ENCODE measurements at places on chromosomes 7 and 10.

GRCh38 chr10:11017570-11018431 lies at the start of gene CELF2:
CELF2 (plus strand) TSS chr10:11017872; CDS start chr10:11018090, 218 bp downstream.
- DNase-seq: peak; percentile 69

DNA sequence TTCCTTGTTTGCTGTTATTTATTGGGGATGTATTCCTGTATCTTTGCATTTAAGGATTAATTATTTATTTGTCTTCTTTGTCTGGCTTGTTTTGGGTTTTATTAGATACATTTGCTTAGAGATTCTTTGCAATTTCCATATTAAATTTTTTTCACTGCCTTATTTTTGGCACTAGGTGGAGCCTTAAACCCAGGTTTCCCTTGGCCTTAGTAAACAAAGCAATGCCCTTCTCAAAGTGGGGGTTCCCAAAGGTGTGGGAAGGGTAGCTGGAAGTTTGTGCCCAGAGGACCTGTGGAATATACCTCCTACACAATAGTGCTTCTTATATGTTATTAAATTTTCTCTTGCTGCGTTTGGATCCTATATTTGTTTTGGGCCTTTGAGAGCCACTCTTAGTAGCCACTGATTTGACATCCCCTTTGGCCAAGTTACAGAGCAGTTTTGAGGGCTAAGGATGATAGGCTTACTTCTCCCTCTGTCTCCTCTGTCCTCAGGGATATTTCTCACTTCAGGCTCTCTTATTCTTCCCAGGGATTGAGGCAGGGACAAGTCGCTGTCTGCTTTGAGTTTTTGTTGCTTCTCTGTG lies 162.3 kb downstream of the ITGB1 start:
- DNase-seq: no peak

DNA sequence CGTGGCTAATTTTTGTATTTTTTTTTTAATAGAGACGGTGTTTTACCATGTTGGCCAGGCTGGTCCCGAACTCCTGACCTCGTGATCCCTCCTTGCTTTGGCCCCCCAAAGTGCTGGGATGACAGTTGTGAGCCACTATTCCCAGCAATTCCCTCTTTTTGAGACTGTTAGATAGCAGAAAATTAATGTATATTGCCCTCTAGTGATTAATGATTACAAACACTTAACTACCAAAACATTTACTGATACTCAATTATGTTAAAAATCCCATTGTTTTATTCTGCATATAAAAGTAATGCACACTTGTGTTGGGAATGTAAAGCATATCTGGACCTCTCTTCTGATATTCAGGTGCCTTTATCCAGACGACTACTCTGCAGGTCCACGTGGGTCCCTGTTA lies 41.2 kb upstream of the COBL start:
- no peak for DNase-seq

- no peak for DNase-seq
Measured at GRCh38 chr7:38306914-38307313, 33.5 kb upstream of the TARP start.

GRCh38 chr7:43577485-43577951 lies 5.4 kb upstream of the STK17A start:
- no peak for DNase-seq

DNA sequence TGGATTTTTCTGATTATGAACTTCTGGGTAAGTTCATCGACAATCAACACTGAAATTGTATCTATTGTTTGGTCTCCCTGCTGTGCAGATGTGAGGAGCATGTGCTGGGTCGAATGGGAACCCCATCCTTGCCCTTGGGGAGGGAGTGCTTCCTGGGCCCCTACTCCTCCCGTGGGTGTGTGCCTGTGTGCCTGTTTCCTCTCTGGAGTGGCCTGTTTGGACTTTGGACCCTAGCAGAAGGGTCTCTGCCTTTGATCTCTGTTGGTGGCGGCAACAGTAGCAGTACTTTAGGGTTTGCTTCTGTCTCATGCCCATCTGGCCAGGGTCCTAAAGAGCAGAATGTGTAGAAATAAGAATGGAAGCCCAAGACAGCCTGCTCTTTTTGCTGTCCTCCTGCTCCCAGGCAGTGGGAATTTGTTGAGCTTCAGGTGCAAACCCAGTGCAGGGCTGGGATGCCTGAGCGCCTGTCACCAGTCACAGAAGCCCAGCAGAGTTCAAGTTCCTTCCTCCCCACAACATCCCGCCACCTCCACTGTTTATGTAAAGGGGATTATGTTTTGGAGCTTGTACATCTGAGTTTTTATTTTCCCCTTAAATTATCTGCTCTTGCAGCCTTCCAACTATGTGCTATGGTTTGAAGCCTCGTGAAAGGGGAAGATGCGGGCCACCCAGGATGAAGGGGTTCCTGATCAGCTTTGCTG lies 1.5 kb upstream of the TACR2 start:
- DNase-seq: no peak

DNA sequence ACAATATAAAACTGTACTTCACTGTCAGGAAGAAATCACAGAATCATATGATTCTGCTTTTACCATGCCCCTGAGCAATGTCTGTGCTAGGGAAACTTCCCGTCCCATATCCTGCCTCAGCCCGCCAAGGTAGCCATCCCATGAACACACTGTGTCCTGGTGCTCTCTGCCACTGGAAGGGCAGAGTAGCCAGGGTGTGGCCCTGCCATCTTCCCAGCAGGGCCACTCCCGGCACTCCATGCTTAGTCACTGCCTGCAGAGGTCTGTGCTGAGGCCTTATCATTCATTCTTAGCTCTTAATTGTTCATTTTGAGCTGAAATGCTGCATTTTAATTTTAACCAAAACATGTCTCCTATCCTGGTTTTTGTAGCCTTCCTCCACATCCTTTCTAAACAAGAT lies 31.8 kb downstream of the AP3M1 start:
- DNase-seq: no peak

DNA sequence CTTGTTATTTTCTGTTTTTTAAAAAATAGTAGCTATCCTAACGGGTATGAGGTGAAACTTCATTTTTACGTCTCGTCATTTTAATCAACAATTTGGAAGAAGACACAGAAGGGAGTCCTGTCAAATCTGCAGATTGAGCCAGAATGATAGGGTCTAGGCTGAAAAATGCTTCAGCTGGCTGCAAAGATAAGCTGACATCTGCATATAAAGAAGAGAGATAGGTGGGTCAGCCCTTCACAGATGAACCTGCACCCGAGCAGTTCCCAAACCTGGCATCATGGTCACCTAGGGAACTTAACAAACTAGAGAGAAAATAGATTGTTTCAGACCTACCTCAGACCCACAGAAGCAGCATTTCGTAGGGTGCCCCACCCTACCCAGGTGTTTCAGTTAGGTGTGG lies 35.2 kb upstream of the BMPR1A start:
- DNase-seq: no peak

DNA sequence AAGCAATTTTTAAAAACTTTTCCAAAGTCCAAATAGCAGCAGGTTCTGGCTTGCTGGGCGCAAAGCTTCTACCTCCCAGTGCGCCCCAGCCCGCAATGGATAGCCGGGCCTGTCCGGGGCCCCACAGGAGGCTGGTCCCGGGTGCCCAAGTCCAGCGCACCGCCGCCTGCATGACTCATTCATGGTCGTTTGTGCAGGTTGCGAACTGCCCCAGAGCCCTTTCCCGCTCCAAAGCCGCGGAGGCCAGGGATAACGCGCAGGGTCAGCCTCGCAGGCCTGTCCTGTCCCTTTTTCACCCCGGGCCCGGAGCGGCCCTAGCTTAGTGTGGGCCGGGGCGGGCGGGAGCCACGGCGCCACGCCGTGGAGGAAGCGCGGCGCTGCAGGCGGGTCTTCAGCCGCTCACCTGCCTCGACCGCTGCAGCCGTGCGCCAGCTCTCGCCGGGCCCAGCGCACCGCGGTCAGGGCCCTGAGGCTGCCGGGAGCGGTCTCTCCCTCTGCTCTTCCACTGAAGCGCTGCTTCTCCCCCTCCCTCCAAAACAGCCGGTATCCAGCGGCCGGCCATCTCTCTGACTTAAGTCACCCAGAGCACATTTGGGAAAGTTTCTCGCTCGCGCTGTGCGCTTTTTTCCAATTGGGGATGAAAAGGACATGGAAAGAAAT lies 1.7 kb upstream of the EGR2 start:
- peak; percentile 87 for DNase-seq

DNA sequence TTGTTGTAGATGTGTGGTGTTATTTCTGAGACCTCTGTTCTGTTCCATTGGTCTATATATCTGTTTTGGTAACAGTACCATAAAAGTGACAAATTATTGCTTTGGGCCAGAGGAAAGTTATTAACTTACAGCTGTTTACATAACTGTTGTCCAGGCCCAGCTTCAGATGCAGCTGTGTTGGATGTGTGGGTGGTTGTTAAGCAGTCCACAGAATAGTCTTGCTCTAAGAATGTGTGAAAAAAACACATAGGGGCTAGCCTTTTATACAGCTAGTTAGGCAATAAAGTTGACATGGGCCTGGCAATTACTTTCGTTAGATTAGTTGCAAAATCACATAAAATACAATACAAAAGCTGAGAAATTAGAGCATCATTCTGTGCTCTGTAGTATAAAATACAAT lies 31.9 kb downstream of the DLD start:
- no peak for DNase-seq

DNA sequence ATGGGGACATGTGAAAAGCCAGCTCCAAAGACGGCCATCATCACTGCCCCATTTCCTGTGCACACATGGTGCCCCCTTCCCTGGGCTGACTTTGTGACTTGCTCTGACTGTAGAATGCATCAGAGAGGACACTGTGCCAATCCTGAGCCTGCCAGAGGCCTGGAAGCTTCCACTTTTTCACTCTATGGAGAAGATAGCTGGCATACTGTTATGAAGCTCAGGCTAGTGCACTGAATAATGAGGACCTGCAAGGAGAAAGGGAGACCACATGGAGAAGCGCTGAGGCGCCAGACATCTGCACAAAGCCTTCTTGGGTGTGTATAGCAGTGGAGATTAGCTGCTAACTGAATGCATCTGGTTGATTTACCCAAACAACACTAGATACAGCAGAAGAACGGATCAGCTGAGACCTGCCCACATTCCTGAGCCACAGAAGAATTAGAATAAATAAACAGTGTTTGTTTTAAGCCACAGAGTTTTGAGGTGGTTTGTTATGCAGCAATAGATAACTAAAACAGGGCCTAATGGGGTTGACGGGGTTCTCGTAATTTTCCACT lies 58.9 kb upstream of the C10orf90 start:
- no peak for DNase-seq

DNA sequence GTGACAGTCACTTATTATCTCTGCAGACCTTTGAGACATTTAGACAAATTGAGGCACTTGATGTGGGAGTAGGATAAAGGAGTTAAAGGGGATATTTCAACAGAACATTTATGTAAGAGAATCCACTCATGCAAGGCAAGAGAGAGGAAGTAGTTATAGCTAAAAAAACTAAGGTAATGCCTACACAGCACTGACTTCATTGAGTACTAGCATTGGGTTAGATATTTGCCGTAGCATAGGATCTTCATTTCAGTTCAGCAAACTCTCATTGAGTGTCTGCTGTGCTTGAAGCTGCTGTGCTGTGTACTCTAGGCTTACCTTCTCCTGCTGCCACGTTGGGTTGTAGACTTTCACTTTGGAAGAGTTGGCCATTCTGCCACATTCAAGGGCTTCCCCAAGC lies 10.5 kb upstream of the ENTPD1 start:
- DNase-seq: no peak

GRCh38 chr7:47957156-47957555 lies 8.9 kb upstream of the PKD1L1 start:
- no peak for DNase-seq

DNA sequence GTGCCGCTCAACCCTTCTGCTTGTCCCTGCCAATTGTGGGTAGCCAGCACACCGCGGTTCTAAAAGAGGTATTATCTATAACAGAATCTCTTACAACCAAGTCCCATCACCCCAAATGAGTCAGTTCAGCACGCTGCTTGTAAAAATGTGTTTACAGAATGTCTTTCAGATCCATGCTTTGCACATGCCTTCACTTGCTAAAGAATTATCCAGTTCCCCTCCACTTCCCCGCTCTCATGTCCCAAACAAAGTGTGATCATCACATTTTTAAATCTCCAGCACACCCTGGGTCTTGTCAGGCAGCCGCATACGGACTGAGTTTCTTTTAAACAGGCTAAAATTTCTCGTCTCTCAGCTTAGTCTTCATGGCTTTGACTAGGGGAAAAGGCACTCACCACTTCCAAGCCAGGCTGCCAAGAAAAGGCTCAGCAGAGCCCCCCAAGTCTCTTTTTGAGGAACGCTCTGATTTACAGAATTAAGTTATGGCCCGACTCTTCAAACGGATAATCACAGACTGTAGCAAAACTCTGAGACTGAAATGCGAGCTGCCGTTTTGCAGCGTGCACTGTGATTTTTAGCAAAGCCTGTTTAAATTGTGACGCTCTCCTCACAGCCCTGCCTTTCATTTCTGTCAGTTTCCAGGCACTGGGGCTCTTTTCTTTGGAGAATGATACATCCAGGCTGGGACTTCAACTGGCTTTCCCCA lies 29.8 kb upstream of the FGFR2 start:
- no peak for DNase-seq

GRCh38 chr10:95474228-95475002 lies 86.8 kb downstream of the SORBS1 start:
- no peak for DNase-seq

GRCh38 chr7:117138495-117138894 lies 184.4 kb downstream of the WNT2 start:
- no peak for DNase-seq

GRCh38 chr7:80520199-80520598 lies 8.3 kb upstream of the GNAT3 start:
- no peak for DNase-seq

GRCh38 chr7:90455163-90456030 lies 14.0 kb upstream of the PTTG1IP2 start:
- no peak for DNase-seq

- no peak for DNase-seq
Measured at GRCh38 chr7:36984710-36985312, 260.5 kb upstream of the AOAH start.
